ENCODE measurements at places on chromosomes 5 and 9.
A peak's percentile ranks its signal among the peaks of the same experiment; 100 is the strongest.

GRCh38 chr9:108727580-108728111 lies 128.1 kb downstream of the ACTL7B start:
- no peak for DNase-seq

DNA sequence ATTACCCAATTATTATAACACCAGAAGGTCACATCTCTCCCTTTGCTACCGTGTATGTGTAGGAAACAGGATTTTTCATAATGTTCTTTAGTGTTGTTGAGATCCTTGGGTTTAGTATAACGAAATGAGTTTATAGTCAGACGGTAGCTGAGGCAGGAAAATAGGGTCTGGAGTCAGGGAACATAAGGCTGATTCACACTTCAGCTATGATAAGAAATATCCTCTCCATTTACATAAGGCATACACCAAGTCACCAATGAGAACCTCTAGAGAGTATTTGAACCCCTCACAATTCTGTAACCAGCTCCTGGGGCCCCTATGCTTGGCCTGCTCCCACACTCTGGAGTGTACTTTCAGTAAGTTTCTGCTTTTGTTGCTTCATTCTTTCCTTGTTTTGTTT lies 58.9 kb upstream of the ANKH start:
- DNase-seq: no peak

DNA sequence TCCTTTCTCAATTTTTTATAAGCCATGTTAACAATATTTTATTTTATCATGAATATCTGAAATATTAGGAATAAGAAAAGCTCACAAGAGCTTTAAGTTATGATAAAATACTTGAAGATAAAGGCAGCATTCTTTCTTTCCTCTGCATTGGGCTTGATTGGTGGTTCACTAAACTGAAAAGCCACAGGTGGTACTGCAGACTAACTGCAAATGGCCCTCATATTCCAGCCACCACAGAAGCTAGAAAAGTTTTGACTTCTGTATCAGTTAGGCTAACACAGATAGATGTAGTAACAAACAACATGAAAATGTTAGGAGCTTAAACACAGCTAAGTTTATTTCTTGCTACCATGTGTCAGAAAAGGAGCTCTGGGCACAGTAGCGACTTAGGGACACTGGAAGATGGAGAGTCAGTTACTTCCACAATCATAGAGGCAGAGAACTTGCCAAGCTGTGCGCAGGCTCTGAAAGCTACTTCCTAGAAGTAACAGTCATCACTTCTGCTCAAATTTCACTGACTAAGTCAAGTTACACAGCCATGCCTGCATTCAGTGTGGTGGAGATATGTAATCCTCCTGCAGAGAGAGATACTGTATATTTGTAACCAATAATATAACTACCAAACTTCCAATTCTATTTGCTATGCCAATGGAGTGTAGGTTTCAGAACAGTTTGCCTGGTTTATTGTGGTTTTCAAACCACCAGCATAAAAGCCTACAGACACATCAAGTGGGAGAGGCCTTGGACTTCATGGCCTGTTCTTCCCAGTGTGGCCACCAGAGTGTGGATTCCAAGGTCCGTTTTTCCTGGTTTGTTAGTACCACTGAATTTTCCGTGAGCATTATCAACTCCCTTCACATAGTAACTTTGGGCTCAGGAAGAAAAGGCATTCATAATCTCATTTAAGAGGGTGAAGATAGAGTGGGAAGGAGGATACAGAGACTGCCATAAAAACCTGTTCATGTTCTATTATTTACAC lies 268.3 kb downstream of the PJA2 start:
- DNase-seq: no peak

DNA sequence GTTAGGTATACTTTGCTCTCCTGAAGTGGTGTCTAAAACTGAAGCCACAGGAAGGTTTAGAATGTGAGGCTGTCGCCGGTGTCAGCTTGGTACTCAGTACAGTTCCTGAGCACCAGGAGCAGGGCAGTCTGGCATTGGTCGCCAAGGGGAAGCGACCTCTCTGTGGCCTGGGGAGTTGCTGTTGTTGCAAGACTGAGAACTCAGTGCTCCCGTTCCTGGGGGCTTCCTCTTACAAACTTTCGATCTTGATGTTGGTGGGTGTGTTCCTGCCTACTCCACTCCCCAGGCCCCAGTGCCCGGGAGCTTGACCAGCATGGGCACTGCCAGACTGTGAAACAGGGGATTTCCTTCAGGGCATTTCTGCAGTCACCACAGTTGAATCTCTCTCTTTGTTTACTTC lies 52.4 kb upstream of the PPARGC1B start:
- DNase-seq: no peak

- DNase-seq: no peak
Observed at GRCh38 chr5:159104051-159104651, 4.4 kb upstream of the EBF1 start.

GRCh38 chr5:141906972-141907371 lies 16.7 kb upstream of the DELE1 start:
- no peak for DNase-seq

- no peak for DNase-seq
Observed at GRCh38 chr9:34321451-34321850, 7.6 kb downstream of the KIF24 start.

GRCh38 chr5:120314191-120314590 lies 149.9 kb upstream of the PRR16 start:
- DNase-seq: no peak

DNA sequence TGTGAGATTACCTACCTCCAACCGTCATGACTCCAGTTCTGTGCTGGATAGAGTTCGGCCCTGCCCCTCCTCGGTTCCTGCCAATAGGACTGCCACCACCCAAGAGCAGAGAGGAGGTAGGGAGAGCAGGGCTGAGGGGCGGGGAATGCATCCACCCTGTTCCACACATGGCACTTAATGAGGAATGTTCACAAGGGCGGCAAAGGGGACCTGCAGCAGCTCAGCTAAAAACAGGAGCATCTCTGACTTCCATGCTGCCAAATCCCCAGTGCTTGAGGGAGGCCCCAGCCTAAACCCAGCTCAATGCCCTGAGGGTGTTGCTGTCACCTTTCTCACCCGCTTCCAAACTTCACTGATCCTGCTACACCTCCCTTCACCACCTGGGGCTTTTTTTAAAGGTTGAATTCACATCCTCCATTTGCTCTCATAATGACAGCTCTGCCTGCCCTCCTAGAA lies 7.8 kb upstream of the DELE1 start:
- DNase-seq: no peak

- DNase-seq: no peak
Observed at GRCh38 chr5:134410822-134411221, 859 bp downstream of the CDKN2AIPNL start.

- no peak for DNase-seq
Observed at GRCh38 chr9:68780720-68781119, 75.7 kb downstream of the PIP5K1B start.

GRCh38 chr9:112043423-112043822 lies 131.7 kb downstream of the SUSD1 start:
- no peak for DNase-seq

DNA sequence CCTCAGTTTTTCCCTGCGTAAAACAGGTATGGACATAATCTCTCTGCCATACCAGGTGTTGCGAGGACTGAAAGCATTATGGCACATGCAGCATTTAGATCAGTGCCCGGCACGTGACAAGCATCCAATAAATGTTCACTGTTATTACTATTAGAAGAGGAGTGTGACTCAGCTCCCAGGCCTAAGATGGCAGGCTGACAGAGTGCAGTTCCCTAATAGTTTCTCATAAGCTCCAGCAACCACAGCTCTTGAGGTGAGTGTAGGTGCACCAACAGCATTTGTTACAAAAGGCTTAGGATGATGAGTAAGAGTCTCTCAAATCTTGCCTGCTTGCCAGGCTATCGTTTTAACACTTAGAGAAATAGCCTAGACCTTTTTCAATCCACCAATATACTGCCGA lies 28.9 kb upstream of the GLIS3 start:
- no peak for DNase-seq

DNA sequence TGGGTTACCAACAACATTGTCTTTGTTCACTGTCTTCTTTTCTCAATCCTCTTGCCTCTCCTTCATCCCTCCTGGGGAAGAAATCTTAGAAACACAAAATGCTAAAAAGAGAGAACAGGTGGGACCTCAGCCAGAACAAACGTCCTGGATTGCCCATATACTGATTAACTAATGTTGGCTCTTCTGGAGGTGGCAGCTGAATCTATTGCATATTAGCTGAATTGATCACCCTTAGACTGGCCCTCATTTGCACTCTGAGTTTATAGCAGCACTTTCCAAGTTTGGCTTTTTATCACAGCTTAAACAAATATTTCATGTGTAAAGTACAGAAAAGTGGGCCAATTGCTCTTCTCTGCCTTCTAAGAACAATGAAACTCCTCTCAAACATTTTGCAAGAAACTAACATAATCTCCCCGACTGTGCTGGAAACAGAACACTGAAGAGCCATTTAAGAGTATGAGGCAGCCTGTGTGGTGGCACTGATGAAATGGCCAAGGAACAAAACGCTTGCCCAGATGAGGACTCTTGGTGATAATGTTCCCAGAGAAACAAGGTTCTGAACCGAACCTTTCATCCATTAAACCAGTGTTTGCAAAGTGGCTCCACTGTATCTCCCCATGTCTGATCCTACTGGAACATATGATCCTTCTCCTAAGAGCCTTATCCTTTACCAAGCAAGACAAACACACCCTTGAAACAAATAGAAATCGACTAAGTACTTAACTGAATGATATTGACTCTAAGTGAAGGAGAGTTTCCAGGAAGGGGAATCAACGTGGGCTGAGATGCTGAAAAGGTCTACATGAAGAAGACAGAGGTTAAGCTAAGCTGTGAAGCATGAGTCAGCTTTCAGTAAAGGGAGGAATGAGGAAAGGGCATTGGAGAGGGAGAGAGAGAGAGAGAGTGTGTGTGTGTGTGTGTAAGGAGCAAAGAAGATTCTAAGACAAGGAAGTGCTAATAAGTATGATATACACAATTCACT lies 83.2 kb upstream of the LIFR start:
- no peak for DNase-seq

GRCh38 chr9:122815544-122815943 lies 12.8 kb downstream of the PDCL start:
- no peak for DNase-seq

DNA sequence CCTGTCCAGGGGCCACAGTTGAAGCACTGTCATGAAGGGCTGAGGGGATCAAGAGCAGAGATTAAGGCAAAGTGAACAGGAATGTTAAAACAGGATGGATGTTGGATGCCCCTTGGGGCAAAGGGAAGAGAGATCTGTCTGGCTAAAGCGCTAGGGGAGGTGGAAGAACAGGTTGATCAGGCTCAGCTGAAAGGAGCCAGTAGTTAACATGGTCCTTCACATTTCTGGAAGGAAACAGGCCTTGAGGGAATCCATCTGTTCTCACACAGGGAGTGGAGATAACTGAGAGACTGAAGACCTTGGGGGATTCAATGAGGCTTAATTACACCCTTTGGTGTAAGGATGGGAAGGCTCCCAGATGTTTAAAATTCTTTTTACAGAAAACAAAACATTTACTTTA lies 5.8 kb downstream of the HAPLN1 start:
- no peak for DNase-seq

- DNase-seq: no peak
Observed at GRCh38 chr9:116416421-116416820, 262.8 kb downstream of the PAPPA start.

DNA sequence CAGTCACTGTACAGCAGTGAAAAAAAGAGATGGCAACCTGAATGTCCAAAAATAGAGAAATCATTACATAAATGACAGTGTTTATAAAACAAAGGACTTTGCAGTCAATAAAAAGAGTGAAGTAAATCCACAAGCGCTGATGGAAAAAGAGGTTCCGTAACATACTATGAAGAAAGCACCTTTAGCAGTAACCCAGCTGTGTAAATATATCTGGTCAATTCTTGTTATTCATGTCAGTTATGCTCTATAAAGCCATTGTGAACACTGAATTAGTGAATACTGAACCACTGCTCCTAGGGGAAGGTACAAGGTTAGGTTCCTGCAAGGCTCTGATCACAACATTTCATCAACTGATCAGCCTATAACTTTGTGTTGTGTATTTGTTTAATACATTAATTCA lies 39.5 kb downstream of the CCNJL start:
- peak; percentile 38 for DNase-seq

DNA sequence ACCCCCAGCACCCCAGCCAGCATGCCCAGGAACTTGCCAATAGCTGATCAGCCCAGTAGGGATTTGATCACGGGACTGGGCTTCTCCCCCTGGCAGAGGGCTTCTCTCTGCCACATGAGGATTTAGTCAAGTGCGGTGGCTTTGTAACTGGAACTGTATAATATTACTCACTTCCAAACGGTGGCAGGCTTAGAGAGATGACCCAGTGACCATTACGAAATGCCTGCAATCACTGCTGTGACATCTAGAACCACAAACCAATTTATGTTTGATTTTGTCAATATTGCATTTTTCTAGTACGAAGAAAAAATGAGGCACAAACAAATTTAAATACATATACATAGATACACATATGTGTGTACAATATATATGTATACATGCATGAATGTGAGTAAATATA lies 192.1 kb downstream of the ERCC6L2 start:
- DNase-seq: no peak

DNA sequence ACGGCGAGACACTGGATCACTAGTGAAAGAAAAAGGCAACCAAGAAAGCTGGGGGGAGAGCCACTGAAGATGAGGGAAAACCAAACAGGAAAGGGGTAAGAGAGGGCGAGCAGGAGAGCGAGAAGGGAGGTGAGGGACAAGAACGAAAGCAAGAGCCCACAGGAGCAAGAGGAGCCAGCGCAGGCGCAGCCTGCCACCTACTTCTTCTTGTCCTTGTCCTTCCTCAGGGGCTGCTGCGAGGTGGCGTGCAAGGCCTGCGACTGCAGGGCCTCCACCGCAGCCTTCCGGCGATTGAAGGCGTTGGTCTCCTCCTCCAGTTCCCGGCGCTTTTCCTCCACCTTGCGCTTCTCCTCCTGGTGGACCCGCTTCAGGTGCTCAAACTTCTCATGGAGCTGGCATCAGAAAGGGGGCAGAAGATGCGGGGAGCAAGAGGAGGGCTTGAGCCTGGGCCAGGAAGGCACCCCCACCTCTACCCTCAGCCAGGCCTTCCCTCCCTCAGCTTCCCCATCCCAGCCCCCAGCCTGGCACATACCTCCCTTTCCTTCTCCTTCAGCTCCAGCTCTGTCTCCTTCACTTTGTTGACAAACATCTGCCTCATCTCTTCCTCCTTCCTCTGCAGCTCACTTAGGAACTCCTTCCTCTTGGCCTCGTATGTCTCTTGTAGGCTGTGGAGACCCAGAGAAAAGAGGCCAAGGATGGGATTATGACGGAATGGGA lies 13.5 kb downstream of the CCNI2 start:
- no peak for DNase-seq

DNA sequence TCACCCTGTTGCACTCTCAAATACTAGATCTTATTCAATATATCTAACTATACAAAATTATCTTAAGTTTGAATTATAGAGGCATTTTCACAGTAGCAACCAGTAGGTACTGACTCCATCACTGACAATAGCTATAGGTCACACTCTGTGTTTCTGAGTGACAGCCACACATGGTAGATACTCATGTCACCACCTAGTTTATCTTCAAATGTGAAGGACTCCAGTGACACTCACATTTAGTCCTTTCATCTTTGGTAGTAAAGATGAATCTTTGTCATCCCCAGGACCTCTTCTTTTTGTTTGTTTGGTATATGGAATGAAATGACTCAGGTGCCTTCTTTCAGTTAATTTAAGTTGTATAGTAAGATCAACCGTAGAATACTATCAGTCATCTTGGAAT lies 102.5 kb upstream of the DHFR start:
- no peak for DNase-seq

GRCh38 chr5:133825631-133826289 lies 142.7 kb downstream of the C5orf15 start:
- no peak for DNase-seq

Measured in NCI-H774 (cell line).